H1 (cell line): ENCODE measurements at places on chromosomes 3 and 15. TPM values are rescaled to one million over a fixed set of nuclear protein-coding genes. Genes with fewer than 3 reads are reported as not detected.

DNA sequence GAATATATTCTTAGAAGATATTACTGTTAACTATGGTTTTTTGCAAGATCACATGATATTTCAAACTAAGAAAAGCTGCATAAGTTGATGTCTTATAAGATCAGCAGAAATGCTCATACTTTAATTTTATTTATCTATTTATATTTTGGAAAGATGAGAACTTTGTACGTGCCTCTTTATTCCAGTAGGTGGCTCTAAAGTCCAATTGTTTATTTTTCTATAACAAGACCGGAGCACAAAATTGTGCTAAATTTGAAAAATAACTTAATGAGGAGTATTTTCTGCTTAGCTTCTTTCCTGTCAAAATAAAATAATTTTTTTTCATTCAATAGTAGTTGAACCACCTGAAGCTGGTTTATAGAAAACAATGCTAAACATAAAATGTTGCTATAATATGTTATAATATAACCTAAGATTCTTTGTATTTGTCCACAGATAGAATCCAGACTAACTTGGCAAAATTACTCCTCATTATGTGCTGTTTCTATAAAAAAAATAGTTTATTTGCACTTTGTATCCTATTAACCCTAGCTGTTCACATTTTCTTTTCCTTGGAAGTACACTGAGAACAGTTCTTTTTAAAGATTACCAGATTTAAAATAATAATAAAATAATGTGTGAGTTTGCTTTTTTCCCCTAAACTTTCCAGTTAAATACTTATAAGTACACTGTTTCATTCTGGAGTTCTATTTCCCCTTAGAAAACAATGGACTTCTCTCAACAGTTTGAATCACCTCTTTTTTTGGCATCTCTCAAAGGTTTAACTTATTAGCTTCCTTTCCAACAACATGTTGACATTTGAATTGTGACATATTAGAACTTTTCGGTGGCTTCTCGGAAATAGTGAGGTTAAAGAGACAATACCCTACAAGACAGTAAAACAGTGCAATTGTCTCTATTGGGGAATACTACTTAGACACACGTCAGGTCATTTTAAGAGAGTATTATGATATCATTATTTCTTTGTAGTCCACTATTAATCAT, 530.0 kb downstream of the MECOM start:
- DNase-seq, result no peak
- H3K4me3 ChIP-seq, result no peak overlapping the region
- H3K4me1 ChIP-seq, result peaks cover 3% of the 10 kb centered on the region; the same call in 1 of the 2 replicates
- H3K36me3 ChIP-seq, result no peaks in the 10 kb centered on the region

GRCh38 chr15:83278191-83278590, 6.3 kb downstream of the BNC1 start:
- peaks cover 18% of the 10 kb centered on the region for H3K27me3 ChIP-seq
- no peaks in the 10 kb centered on the region for H3K4me1 ChIP-seq
- no peak for DNase-seq

- H3K36me3 ChIP-seq, result no peaks in the 10 kb centered on the region
- H3K27me3 ChIP-seq, result no peaks in the 10 kb centered on the region
- no peak for DNase-seq
- no peak overlapping the region for H3K4me3 ChIP-seq
- no peaks in the 10 kb centered on the region for H3K4me1 ChIP-seq
Observed at GRCh38 chr3:59553076-59553475, 503.3 kb upstream of the CFAP20DC start.

DNA sequence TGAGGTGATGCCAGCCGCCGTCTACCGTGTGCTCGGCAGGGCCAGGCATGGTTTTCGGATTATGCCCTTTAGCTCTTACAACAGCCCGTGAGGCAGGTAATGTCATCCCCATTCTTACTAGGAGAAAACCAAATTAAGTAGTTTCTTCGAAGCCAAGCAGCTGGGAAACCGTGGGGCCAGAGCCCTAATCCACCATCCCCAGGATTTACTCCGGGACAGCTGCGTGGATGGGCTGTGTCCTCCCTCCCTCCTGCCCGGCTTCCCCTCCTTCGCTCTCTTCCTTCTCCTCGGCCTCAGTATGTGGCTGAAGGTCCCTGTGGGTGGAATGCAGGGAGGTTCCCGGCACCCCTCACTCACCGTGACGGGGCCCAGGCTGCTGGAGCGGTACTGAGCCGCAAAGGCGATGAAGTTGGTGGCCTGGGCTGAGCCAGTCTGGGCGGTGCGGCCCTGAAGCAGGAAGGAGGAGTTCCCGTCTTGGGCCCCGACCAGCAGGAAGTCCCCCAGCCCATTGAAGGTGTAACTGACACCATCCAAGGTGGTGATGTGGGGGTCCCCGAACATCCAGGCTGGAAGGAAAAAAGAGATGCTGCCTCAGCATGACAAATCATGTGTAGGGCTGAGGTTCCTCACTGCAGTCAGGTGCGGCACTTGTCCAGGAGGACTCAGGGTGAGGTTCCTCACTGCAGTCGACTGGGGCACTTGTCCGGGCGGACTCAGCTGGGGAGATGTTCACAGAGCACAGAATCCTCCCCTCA, 42.5 kb downstream of the MUC20 start:
- H3K36me3 ChIP-seq, result no peaks in the 10 kb centered on the region
- H3K4me1 ChIP-seq, result no peaks in the 10 kb centered on the region
- DNase-seq, result no peak
- no peaks in the 10 kb centered on the region for H3K27me3 ChIP-seq

DNA sequence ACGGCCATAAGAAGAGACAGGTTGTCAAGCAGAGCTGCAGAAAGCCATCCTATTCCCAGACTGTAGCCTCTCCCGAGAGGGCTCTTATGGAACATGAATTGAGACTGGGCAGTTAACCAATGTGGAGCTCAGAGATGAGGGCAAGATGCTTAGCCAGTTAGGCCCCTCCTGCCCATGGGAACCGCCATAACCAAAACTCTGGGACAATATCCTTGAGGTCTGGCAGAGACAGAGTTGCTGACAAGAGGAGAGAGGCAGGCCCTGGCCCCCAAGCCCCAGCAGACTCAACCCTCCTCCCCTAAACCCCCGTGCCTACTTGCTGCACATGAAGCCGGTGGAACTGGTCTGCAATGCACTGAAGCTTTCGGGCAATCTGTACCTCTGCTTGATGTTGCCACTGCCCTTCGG, 4.8 kb downstream of the BMF start:
- H3K4me3 ChIP-seq, result no peak overlapping the region
- H3K4me1 ChIP-seq, result peaks cover 59% of the 10 kb centered on the region
- no peaks in the 10 kb centered on the region; the same call in 1 of the 2 replicates for H3K36me3 ChIP-seq
- H3K27me3 ChIP-seq, result no peaks in the 10 kb centered on the region
- no peak overlapping the region; the same call in 1 of the 2 replicates for H3K27ac ChIP-seq

DNA sequence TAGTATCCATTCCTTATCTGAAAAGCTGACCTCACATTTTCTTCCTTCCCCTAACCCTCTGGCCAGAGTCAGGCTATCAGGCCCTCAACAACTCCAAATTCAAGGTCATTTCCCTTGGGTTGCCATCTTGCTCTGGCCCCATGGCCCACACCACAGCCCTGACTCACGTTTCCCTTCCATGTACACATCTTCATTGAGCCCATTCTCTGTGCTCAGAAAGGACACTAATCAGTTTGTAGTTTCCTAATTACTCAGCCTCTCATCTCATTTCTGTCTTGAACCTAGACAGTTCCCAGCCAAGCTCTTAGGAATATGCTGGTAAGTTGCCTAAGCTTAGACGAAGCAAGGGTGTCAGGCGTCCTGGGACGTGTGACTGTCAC, 14.9 kb downstream of the TGM5 start:
- H3K4me1 ChIP-seq, result no peaks in the 10 kb centered on the region
- DNase-seq, result no peak
- H3K27me3 ChIP-seq, result no peaks in the 10 kb centered on the region; the same call in 1 of the 2 replicates
- H3K36me3 ChIP-seq, result no peaks in the 10 kb centered on the region

GRCh38 chr3:78177780-78178179, 1137.9 kb downstream of the ROBO2 start:
- no peak overlapping the region for H3K27ac ChIP-seq
- H3K36me3 ChIP-seq, result no peaks in the 10 kb centered on the region
- no peak for DNase-seq
- H3K27me3 ChIP-seq, result no peaks in the 10 kb centered on the region

DNA sequence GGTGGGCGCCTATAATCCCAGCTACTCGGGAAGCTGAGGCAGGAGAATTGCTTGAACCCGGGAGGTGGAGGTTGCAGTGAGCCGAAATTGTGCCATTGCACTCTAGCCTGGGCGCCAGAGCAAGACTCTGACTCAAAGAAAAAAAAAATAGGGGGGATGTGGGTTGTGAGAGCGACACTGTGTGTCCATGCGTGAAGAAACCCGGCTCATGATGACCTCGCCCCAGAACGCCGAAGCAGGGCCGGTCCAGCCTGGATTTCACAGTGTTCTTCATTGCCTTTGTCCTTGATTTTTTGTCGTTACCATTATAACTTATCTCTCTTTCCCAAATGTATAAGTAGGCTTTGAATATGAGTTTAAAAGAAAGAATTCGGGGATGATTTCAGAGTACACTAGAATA, 128.7 kb downstream of the PGPEP1L start:
- no peaks in the 10 kb centered on the region for H3K27me3 ChIP-seq
- no peaks in the 10 kb centered on the region for H3K36me3 ChIP-seq
- peaks cover 4% of the 10 kb centered on the region; the same call in 1 of the 2 replicates for H3K4me1 ChIP-seq
- no peak overlapping the region for H3K4me3 ChIP-seq
- DNase-seq, result no peak

DNA sequence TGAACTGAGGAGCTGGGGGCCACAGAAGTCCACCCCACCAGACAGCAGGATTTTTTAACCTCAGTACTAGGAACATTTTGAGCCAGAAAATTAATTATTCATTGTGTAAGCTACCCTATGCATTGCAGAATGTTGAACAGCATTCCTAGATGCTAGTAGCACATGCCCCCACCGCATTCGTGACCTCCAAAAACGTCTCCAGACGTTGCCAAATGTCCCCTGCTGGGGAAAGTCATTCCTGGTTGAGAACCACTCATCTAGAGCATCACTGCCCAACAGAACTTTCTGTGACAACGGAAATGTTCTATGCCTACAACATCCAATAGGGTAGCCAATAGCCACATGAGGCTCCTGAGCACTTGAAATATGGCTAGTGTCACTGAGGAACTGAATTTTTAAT, 333.5 kb downstream of the FOXP1 start:
- peaks cover 13% of the 10 kb centered on the region for H3K4me1 ChIP-seq
- H3K36me3 ChIP-seq, result no peaks in the 10 kb centered on the region
- DNase-seq, result no peak
- H3K27ac ChIP-seq, result no peak overlapping the region

DNA sequence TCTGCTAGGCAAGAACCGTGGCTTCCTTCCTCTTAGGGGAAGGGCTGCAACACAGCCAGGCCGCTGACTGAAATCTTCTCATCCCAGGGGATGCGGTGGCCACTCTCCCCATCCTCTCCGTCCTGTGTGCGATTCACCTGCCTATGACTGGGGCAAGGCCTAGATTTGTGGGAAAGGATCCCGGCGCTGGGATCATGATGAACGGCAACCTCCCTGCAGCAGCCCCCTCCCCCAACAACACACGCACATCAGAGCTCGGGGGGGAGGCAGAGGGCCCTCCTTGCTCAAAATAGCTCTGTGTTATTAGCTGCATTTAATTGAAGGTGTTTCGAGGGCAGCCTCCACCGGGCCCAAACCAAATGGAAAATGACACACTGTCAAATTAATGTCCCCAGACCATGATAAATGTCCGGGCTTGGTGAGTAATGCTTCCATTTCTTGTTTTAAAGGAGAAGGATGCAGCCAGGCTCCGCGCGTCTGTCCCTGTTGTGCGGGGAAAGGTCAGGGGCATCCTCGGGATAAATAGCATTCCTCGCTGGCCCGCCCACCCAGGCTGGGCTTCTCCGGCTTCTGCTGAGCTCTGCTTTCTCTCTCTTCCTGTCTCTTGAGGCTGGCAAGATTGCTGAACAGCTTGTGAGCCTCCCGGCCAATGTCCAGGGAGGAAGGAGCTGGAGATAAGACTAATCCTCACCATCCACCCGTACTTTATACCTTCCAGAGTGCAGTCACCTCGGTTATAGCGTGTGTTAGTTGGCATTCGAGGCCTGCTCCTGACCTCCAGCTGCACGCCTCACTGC, 56.4 kb upstream of the TLE3 start:
- H3K4me1 ChIP-seq, result no peaks in the 10 kb centered on the region
- no peak overlapping the region for H3K27ac ChIP-seq
- no peak for DNase-seq
- no peaks in the 10 kb centered on the region for H3K36me3 ChIP-seq

- H3K27me3 ChIP-seq, result no peaks in the 10 kb centered on the region
- H3K27ac ChIP-seq, result no peak overlapping the region
- no peak for DNase-seq
- no peak overlapping the region for H3K4me3 ChIP-seq
Observed at GRCh38 chr15:57112178-57112577, 193.7 kb downstream of the TCF12 start.

- no peak overlapping the region for H3K27ac ChIP-seq
- H3K36me3 ChIP-seq, result no peaks in the 10 kb centered on the region
- DNase-seq, result no peak
- H3K27me3 ChIP-seq, result no peaks in the 10 kb centered on the region
- no peak overlapping the region for H3K4me3 ChIP-seq
- H3K4me1 ChIP-seq, result peaks cover 6% of the 10 kb centered on the region; the same call in 1 of the 2 replicates
Observed at GRCh38 chr3:132840201-132840700, 118.0 kb upstream of the NPHP3 start.

GRCh38 chr3:133393204-133393603, 6.7 kb upstream of the BFSP2 start:
- H3K27me3 ChIP-seq, result no peaks in the 10 kb centered on the region
- H3K27ac ChIP-seq, result no peak overlapping the region
- H3K4me3 ChIP-seq, result no peak overlapping the region
- no peak for DNase-seq
- no peaks in the 10 kb centered on the region for H3K36me3 ChIP-seq

GRCh38 chr3:83968356-83968755, 990.4 kb upstream of the CADM2 start:
- H3K4me1 ChIP-seq, result no peaks in the 10 kb centered on the region
- H3K27ac ChIP-seq, result no peak overlapping the region
- no peaks in the 10 kb centered on the region for H3K36me3 ChIP-seq
- no peak overlapping the region for H3K4me3 ChIP-seq

GRCh38 chr3:137105277-137105977, 147.6 kb downstream of the IL20RB start:
- H3K36me3 ChIP-seq, result no peaks in the 10 kb centered on the region
- H3K27me3 ChIP-seq, result no peaks in the 10 kb centered on the region
- H3K4me3 ChIP-seq, result peak overlapping the region; percentile 55
- DNase-seq, result no peak
- H3K4me1 ChIP-seq, result peaks cover 13% of the 10 kb centered on the region
- H3K27ac ChIP-seq, result no peak overlapping the region; the same call in 1 of the 2 replicates

- no peaks in the 10 kb centered on the region for H3K36me3 ChIP-seq
- H3K27ac ChIP-seq, result no peak overlapping the region
- peaks cover 11% of the 10 kb centered on the region for H3K4me1 ChIP-seq
- DNase-seq, result no peak
- no peak overlapping the region for H3K4me3 ChIP-seq
Observed at GRCh38 chr3:50689558-50689957, 14.8 kb downstream of the DOCK3 start.

GRCh38 chr3:52401021-52401420, 43.9 kb downstream of the SEMA3G start:
- no peaks in the 10 kb centered on the region for H3K27me3 ChIP-seq
- DNase-seq, result no peak
- H3K4me1 ChIP-seq, result no peaks in the 10 kb centered on the region

Gene SLC28A1
- not detected in 2 replicates for total RNA-seq

Gene IL17RB
- 6.9 and 7.0 TPM in 2 replicates for total RNA-seq

Gene SEMA7A
- 14.6 and 15.0 TPM in 2 replicates for total RNA-seq

Gene LINGO1
- total RNA-seq, result 56.4 and 57.1 TPM in 2 replicates

Gene XXYLT1
- 23.8 and 24.5 TPM in 2 replicates for total RNA-seq

Gene COL6A5
- total RNA-seq, result 0.06 TPM in 1 of 2 replicates, not detected in the other

Gene ABHD14A
- 1.8 and 4.6 TPM in 2 replicates for total RNA-seq

Gene AGBL1
- not detected in 2 replicates for total RNA-seq

Gene XIRP1
- total RNA-seq, result not detected in 2 replicates
